Keratinocyte (primary cell): ENCODE measurements at places on chromosomes 7 and 10.

- DNase-seq, result no peak
Measured at GRCh38 chr10:44028384-44029137, 356.3 kb downstream of the CXCL12 start.

GRCh38 chr7:36602934-36603887 lies 121.1 kb downstream of the AOAH start:
- DNase-seq, result no peak

GRCh38 chr10:30437031-30437841 lies 3.3 kb downstream of the MAP3K8 start:
- no peak for DNase-seq

DNA sequence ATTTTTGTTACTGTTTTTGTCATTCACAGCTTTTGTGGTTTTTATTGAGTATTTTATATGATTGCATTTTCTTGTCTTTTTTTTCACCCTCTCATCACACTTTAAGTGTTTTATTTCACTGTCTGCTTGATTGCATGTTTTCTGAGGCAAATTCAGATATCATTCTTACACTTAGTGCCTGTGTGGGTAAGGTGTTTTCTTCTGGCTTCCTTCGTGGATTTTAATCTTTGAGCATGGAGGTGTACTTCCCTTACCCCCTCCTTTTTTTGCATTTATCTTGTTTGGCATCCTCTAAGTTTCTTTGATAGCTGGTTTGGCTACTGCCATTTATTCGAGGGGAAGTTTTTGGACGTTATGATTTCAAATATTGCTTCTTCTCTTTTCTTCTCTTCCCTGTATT lies 127.9 kb downstream of the MLLT10 start:
- DNase-seq, result no peak

DNA sequence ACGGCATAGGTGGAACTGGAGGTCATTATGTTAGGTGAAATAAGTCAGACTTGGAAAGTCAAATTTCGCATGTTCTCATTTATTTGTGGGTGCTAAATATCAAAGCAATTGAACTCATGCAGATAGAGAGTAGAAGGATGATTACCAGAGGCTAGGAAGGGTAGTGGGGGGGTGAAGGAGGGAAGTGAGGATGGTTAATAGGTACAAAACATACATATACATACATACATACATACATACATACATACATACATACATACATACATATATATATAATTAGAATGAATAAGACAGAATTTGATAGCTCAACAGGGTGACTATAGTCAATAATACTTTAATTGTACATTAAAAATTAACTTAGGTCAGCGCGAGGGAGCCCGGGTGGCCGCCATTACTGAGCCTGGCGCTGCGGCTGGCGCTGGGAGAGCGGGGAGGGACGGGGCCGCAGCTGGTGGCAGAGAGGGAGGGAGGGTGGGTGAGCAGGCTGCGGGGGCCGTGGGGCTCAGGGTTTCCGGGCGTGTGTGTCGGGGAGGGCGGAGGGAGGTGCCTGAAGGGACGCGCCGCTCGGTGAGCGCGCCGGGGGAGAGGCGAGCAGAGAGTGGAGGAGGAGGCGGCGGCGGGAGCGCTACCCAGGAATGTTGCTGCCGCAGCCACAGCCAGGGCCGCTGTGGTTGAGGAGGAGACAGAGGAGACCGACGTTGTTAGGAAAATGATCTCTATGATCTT lies 85.8 kb upstream of the EGFR start:
- no peak for DNase-seq

GRCh38 chr10:91198781-91199180 lies 21.7 kb upstream of the PCGF5 start:
- no peak for DNase-seq

GRCh38 chr7:140594131-140594691 lies 46.4 kb downstream of the DENND2A start:
- no peak for DNase-seq

GRCh38 chr7:51313738-51314425 lies 2.7 kb downstream of the COBL start:
- DNase-seq, result no peak

DNA sequence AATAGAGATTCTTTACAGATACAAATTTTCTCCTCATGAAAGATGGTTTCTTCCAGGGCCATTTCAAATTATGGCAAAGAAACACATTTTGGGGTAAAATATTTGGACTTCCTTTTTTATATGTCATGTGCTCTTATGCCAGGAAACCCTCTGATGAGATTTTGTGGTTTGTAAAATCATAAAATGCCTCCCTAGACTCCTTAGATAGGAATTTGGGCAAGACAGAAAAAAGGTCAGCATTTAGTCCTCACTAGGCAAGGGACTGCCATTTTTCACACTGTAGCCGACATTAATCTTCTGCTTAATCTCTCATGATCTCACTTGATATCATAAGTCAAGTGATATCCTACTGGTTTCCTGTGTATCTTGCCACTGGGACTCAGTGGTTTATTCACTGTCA lies 286.4 kb downstream of the ARHGAP12 start:
- no peak for DNase-seq

- DNase-seq, result no peak
Measured at GRCh38 chr7:100965723-100966541, 3.4 kb upstream of the MUC12 start.

GRCh38 chr10:52111101-52111891 lies 202.8 kb upstream of the DKK1 start:
- DNase-seq, result no peak
